NCI-H1436 (cell line): ENCODE measurements at places on chromosomes 3 and 15.

DNA sequence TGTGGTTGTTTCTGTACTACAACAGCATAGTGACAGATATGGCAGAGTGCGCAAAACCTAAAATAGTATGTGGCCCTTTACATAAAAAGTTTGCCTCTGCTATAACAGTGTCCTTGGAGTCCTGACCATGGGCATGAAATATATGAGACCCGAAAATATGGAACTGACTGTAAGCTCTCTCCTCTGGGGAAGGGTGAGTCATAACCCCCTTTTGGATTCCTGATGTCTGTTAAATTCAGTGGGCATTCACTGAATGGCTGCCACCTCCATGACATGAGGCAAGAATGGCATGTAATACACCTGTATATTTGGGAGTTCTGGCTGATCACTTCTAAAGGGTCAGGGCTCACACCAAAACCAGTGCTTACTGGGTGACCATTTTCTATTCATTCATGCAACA lies 6.1 kb downstream of the TBC1D2B start:
- no peak for DNase-seq

DNA sequence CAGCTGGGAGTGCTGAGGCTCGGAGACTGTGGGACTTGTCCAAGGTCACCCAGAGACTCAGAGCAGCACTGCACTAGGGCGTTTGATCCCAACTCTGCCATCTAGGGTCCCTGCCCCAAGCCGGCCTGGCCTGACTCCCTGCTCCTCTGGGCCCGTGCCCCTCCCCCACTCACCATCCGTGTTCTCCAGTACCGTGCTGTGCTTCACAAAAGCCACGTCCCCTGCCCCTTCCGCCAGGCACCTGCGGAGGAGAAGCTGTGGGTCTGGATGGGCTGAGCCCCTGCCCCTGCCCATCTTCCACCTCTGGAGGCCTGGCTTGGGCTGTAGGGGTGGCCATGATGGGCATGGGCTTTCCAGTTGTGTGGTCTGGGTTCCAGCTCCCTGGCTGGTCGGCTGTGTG lies 8.4 kb downstream of the MELTF start:
- DNase-seq: no peak

GRCh38 chr3:159008401-159008800 lies 206.5 kb downstream of the MFSD1 start:
- no peak for DNase-seq

GRCh38 chr15:72685925-72686794 lies at the start of the genes BBS4 and HIGD2B:
Gene BBS4 (plus strand): TSS chr15:72686207. CDS start chr15:72686228, 21 bp downstream.
Gene HIGD2B (minus strand): TSS chr15:72686182. CDS start chr15:72676374, 9,808 bp downstream.
- no peak for DNase-seq

DNA sequence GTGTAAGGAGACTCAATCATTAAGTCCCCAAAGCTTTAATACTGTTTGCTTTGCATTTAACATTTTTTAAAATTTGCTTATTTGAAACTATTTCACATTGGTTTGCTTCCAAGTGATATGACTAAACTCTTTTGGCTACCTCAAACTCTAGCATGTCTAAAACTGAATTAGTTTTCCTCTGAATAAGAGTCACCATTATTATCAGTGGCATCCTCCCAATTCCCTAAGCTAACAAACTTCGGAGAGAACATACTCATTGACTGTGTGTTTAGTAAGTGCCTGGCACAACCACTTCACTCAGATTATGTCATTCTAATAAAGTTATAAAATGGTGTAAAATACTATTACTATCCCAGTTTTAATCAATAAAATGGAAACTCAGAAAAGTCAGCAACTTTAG lies 21.9 kb downstream of the ATOSA start:
- DNase-seq: no peak

DNA sequence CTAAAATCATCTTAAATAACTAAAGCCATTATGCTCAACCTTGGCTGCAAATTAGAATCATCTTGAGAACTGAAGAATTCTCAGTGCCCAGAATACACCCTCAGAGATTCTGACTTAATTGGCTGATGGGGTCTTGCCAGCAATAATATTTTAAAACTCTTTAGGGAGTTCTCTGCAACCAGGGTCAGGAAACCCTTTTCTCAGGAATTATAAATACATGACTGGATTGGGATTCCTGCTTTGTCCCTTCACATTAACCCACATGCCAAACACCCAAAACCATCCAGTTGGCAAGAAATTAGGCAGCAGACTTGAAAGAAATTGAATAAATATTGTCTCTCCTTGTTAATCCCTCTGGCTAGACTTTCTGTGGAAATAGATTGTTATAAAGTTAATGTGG lies 482.3 kb upstream of the NECTIN3 start:
- no peak for DNase-seq

GRCh38 chr15:92525758-92526245 lies 129.8 kb downstream of the FAM174B start:
- DNase-seq: no peak

GRCh38 chr3:177983320-177983719 lies 552.9 kb upstream of the KCNMB2 start:
- no peak for DNase-seq

- no peak for DNase-seq
These were observed 99.7 kb downstream of the TCF12 start for GRCh38 chr15:57018151-57018550.

- DNase-seq: no peak
These were observed 127.9 kb upstream of the STT3B start for GRCh38 chr3:31404871-31405270.

DNA sequence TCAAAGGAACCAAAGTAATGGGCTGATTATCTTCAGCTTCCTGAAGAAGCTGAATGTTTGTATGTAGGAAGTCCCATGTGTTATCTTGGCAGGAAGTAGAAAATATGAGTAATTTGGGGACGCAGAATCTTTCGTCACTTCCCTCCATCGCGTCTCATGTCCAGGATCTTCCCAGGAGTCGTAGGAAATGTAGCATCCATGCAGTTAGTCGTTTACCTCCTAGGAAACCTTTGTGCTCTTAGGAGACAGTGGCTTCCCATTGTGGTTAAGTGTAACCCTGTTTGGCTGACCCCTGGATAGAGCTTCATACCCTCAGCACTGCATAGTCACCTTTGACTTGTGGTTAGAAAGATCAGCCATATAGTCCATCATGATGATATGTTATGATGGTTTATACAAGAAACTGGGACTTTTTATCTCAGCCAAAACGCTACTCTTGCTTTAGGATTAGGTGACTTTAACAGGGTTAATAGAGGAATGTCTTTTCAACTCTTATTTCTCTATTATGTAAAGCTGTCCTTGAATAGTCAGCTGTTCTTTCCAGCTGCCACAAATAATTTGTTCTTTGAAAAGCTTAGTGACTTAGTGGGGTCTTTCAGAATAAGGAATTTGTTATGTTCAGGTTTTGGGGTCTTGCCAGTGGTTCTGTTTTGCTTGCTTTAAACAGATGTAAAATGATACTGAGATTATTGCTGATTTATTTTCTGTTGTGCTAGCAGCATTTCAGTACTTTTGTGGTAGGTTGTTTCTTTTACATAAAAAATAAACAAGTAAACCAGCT lies 92.2 kb downstream of the KLHL25 start:
- DNase-seq: no peak

- no peak for DNase-seq
These were observed 58.3 kb downstream of the HES1 start for GRCh38 chr3:194194051-194194756.
